ENCODE measurements at places on chromosomes 11 and 22.

- DNase-seq, result no peak
Observed at GRCh38 chr11:116177521-116178210, 595.1 kb downstream of the BUD13 start.

DNA sequence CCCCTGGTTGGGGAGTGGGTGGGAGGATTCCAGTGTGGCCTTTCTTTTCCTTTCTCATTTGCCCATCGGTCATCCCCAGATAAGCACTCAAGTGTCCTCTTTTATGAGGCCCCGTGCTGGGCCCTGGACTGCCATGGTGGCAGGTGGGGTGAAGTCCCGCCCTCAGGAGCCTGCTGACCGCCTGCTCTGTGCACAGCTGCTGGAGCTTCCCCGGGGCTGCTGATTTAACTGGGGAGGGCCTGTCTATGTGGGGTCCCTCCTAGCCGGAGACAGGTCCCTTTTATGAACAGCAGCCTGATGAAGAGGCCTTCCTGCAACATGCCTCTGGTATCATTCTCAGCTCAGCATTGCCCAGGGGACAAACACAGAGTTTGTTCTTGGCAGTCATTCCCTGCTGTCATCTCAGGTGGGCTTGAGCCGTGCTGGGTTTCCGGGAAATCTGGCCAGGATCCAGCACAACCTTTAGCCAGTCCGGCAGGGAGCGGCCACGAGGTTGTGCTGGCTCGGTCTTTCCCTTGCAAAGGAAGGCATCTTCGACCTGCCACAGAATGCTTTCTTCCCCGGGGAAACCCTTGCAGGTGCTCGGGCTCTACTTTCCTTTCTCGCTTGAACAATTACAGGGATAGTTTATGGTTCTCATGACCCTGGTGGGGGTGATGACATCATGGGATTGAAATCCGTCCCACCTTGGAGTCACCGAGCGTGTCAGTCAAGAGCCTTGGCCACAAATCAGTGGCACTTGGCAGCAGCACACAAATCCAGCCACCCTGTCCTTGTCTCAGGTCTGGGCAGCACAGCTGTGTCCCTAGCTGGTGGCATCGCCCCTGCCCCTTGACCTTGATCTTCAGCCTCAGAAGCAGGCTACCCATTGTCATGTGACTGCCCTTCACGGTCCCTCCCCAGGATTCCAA, 20.1 kb downstream of the ST14 start:
- no peak for DNase-seq

GRCh38 chr22:21835378-21835777, 32.1 kb downstream of the MAPK1 start:
- DNase-seq, result no peak

DNA sequence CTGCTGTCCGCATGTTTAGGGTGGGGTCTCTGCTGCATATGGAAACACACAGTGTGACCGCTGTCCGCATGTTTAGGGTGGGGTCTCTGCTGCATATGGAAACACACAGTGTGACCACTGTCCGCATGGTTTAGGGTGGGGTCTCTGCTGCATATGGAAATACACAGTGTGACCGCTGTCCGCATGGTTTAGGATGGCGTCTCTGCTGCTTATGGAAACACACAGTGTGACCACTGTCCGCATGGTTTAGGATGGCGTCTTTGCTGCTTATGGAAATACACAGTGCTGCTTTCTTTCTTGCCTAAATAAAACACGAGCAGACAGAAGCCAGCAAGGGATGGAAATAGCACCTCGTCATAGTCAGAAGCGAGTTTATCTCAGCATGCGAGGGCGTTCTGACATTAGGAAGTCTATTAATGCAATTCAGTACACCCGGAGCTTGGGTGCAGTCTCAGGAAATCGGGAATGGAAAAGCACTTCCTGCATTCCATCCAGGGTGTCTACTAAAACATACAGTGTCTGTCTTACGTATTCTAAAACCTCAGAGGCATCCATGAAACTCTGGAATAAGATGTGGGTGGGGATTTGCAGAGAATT, 32.6 kb upstream of the TOLLIP start:
- peak; percentile 35 for DNase-seq

GRCh38 chr11:125312812-125313211, 148.3 kb downstream of the PKNOX2 start:
- DNase-seq, result no peak

DNA sequence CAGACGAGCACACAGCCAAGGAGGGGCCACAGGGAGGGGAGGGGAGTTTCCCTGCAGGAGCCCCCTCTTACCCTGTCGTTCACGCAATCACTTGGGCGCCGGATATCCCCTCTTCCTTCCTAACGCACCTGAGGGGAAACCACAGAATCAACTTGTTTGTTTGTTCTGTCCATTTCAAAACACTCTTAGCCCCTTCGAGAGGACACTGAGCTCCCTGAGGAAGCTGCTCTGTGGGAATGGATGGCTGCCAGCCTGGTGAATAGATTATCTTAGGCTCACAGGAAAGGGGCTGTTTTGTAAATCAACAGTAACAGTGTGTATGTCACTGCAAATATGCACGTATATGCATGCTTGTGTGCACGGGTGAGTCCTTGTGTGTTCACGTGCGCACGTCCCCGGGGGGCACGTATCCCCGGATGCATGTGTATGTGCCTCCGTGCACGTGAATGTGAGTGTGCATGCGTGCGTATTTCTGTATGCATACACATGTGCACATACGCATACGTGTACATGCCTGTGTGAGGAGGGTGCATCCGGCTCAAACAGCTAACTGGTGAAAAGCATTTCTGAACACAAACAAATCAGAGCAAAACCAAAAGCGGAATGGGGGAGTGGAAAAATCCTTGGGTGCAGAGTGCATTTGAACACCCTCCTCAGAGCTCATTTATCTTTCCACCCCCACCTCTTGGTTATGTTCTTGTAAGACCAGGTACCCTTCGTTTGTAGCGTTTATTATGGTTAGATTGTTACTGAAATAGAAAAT, 7.2 kb downstream of the ARSA start:
- DNase-seq, result peak; percentile 18

- DNase-seq, result no peak
Observed at GRCh38 chr11:101759771-101760450, 154.9 kb upstream of the CEP126 start.

- no peak for DNase-seq
Observed at GRCh38 chr11:643849-644738, 7.0 kb downstream of the DRD4 start.

DNA sequence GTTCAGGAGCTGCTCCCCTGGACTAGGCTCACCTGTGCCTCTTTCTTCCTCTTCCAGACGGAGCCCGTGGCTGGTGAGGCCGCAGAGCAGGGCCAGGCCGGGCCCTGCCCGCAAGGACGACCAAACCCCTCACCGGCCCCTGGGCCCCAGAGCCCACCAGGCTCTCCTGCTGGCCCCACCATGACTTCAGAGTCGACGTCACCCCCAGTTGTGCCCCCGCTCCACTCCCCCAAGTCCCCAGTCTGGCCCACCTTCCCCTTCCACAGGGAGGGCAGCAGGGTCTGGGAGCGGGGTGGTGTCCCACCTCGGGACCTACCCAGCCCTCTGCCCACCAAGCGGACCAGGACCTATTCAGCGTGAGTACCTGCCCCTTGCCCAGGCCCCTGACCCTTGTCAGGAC, 11.0 kb downstream of the CSDC2 start:
- DNase-seq, result no peak

GRCh38 chr11:106309070-106309684, 231.7 kb downstream of the AASDHPPT start:
- no peak for DNase-seq

Data from iris pigment epithelial cell (primary cell).